ENCODE measurements at places on chromosomes 5 and 9.

GRCh38 chr5:112616812-112617547 is 120.7 kb upstream of the APC start:
- DNase-seq: no peak

GRCh38 chr5:55151923-55152842 is 7.8 kb upstream of the GPX8 start:
- DNase-seq: no peak

GRCh38 chr5:38707352-38708210 is 138.2 kb upstream of the OSMR start:
- no peak for DNase-seq

DNA sequence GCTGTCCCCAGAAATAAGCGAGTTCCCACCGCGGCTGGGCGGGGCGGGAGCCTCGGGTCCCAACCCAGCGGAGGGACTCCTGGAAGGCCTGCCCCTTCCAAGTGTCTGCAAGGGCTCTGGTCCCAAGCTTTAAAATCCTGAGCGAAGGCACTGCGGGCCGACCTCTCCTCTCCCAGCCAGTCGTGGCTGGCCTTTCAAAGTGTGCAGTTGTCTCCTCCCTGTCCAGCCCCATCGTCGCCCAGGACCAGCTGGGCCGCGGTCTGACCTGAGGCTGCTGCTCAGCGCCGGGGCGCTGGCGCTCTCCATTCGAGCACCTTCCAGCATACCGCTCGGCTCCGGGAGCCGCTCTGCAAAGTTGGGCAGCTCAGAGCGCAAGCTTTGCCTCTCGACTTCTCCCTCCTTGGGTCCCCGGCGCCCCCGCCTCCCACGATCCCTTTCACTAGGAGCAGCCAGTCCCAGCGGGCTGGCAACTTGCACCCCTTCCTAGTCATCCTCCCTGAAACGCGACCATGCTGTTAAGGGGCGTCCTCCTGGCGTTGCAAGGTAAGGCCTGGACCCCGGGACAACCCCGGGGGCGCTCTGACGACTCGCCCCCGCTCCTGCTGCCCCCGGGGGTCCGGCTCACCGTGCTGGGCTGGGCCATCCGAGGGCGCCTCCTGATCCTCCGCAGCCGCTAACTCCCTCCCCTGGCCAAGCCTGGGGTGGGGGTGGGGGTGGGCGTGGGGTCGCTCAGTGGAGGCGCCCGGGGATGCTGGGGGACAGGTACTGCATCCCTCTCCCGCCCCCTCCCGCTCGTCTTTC is at the start of gene MAMDC2:
TSS of gene MAMDC2 (plus strand) at position 160 of the 801 bp plus-strand sequence. CDS start at position 510, 350 bp downstream.
- no peak for DNase-seq

- no peak for DNase-seq
Observed at GRCh38 chr9:27437652-27438373, 86.3 kb upstream of the IFNK start.

- no peak for DNase-seq
Observed at GRCh38 chr9:77883133-77883532, 148.5 kb downstream of the GNAQ start.

GRCh38 chr5:24388448-24388847 is 256.3 kb downstream of the CDH10 start:
- DNase-seq: no peak

Measured in NCI-H82 (cell line).